ENCODE measurements at places on chromosomes 3 and 15.
A peak's percentile ranks its signal among the peaks of the same experiment; 100 is the strongest.

DNA sequence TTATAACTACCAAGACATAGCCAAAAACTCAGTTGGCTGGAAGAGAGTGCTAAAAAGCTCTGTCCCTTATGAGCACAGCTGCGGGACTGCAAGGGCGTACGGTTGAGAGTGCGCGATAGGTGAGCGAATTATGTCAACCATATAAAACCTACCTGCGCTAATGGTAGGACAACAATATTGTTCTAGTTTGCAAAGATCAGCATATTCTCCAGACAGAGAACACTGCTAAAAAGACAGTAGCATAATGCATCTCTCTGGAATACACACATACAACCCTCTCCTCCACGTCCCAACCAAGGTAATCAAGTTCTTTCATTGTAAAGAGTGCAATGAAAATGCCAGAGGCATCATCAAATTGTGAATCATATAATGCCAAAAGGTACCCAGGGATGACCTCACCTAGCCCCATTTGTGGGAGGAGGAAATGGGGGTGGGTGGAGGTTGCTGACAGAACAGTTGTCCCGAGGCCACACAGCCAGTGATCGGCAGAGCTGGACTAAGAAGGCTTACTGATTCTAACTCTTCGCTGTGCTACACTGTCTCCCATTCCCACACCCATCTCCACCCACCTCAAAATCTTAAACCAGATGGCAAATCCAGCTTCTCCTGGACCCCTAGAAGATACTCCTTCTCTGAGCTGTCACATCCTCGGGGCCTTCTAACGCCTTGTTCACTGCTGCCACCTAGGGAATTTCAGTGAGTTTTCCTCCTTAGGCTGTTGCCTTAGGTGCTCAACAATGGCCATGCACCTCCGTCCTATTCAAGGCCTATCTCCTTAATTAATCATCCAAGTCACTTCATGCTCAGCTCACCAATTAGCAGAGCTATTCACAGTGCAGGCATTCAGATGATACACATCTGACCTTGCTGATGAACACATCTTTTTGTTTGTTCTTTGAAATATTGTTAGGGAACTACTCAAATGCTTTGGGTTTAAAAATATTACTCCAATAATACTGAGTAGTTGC is 60.7 kb downstream of the RPL22L1 start:
- DNase-seq: no peak

DNA sequence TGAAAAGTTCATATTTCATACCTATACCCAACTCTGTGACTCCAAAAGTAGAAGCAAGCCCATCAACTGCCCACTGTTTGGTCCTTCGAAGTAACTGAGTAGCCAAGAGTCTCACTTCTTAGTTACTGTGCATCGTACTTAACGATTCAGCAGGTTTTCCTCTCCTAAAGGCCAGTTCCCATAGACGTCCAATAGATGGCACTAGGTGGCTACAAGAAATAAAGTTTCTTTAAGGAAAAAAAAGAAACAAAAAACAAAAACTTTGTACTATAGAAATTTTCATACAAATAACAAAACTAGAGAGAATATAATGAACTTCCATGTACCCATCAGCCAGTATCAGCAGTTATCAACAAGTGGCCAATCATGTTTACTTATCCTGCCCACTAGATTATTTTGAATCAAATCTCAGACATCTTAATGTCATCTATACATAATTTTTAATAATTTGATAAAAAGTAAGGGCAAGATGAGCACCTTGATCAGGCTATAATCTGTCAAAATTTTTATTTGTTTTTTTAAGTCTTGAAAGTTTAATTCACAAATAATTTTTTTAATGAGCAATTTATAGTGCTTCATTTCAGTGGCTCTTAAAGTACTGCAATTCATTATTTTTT is 63.8 kb upstream of the ACP3 start:
- no peak for DNase-seq

DNA sequence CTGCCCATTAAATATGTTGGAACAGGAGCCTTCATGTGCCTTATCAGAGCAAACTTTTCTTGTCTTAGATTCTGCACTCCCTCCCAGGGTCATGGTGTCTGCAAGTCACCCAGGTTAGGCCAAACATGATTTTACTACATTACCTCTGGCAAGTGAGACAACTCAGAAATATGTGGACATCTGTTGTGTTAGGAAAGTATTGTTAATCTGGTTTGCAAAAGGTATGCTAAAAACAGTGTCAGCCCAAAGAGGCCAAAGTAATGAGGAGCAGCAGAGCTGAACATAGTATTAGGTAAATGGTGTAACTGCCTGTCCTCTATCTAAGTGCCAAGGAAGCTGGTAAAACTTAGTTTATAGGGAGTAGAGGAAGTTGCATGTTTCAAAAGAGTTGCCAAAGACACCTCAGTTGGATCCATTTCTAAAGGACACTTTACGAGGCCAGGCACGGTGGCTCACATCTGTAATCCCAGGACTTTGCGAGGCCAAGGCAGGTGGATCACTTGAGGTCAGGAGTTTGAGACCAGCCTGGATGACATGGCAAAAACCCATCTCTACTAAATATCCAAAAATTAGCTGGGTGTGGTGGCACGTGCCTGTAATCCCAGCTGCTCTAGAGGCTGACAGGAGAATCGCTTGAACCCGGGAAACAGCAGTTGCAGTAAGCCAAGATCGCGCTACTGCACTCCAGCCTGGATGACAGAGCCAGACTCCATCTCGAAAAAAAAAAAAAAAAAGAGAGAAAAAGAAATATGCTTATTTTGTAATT is 22.5 kb upstream of the PPIB start:
- no peak for DNase-seq

- DNase-seq: no peak
Measured at GRCh38 chr15:77468896-77469295, 48.2 kb downstream of the HMG20A start.

DNA sequence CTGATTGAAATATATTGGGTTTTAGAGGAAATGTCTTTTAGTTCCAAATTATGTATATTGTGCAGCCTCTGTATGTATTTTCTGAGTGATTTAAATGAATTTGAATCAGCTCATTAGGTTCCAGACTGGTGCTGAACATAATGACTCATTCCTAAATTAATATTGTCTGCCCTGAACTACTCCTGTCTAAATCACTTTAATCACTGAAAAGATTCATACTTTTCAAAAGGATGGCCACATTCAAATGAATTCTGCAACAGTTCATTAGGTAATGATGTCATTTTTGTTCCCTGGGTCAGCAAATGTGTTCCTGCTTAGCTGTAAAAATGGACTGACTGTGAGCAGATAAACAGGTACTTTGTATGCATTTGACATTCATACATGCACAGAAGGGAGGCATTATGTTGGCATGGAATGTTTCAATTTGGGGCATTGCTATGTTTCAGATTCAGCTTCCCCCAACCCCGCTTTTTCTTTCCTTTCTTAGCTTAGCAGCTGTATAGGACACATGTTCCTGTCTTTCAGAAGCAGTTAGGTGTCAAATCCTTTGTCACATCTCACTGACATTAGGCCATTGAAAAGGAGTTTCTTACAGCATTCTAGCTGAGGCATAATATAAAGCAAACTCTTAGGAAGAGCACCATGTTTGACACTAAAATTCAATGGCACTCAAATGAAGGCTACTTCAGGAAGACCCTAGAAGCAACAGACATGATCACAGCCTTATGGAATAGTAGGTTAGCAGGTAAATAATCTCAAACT is 318.5 kb upstream of the ARPP21 start:
- no peak for DNase-seq

DNA sequence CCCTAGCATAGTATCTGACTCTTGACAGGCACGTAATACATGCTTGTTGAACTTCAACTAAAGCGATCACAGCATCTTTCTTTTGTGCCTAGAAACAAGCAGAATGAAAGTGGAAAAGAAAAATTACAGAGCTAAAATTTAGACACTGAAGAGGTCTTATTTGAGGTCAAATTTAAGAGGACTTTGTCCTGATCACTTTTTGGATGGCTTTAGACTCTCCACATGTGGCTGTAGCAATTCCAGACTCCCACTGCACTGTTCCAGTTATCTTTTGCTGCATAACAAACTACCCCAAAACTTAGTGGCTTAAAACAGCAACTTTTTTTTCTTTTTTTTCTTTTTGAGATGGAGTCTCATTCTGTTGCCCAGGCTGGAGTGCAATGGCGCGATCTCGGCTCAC is 23.5 kb downstream of the DPH3 start:
- no peak for DNase-seq

DNA sequence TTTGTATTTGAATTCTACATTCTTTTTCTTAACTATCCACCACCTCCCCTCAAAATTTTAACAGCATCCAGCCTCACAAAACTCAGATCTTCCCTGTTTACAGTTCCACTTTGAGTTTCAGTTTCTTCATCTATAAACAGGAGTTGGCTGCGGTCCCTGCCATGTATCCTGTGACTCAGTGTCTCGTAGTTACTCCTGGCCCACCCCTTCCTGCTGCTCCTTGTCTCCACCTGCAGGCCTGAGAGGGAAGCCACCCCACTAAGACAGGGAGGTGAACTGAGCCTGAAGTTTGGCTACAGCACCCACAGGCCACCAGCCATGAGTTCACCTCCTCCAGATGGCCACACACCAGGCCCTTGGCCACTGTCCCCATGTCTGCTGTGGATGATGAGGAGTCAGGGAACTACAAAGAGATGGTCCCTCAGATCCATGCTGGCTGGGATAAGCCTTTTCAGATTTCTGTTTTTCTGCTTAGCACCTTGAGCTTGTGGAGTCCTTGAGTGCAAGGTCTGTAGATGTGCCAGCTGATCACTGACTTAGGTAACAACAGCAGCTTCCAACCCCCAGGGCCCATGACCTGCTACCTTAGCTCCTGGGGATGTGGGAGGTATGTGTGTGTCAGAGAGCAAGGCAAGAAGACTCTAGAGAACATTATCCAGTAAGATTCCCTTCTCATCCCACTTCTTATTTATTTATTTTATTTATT is 37.5 kb downstream of the CD86 start:
- no peak for DNase-seq

DNA sequence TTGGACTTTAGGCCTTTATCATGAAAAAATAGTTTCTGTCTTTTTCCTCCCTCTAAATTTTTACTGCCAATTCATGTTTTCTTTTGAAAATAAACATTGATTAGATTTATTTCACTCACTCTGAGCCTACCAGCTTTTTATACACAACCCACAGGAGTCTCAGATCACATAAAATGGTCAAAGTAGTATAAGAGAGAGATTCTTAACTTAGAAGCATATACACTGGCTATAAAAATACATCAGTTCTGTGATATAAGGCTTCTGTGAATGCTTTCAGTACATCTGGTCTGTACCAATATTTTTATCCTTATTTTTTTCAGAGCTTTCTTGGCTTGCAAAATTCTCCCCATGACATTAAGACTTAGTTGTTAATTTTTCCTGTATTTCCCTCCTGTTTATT is 117.0 kb upstream of the PTX3 start:
- DNase-seq: no peak

GRCh38 chr3:60594025-60594424 is 657.2 kb downstream of the FHIT start:
- DNase-seq: no peak

DNA sequence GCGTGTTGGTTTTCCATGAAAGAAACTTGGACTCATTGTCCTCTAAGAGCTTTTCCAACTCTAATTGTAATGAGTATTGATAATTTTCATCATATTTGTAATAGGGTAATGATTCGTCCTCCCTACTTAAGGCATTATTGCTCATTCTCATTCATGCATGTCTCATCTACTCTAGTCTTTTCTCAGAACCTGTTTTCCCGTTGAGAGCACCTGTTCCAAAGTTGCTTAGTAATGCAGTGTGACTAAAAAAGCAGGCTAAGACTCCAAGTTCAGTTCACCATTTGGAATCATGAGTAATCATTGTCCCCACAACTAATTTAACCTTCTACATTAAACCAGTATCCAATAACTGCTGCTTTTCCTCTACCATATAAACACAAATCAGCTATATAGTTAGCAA is 84.0 kb downstream of the FILIP1L start:
- DNase-seq: no peak

- no peak for DNase-seq
Measured at GRCh38 chr3:140953028-140953960, 11.7 kb downstream of the SLC25A36 start.

- no peak for DNase-seq
Measured at GRCh38 chr15:58185439-58185838, 47.3 kb downstream of the AQP9 start.

GRCh38 chr3:169787791-169788190 is 14.6 kb downstream of the MYNN start:
- DNase-seq: no peak

DNA sequence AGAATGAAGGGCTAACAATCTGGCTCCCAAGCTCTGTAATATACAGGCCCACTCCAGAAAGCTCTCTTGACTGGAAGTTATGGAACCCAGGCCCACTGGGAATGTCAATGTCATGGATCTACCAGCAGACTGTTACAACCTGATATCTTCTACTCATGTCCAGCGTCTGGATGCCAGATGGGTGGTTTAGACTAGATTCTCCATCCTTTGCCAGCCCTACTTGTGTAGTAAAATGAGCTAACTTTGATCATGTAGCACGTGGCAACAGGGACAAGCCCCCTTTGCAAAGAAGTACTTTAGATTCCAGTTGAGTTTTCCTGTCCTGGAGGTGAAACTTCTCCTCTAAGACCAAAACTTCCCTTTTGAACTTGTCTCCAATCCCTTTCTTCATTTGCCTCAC is 55.1 kb downstream of the HEG1 start:
- no peak for DNase-seq

GRCh38 chr15:85150130-85150480 is 168.4 kb downstream of the PDE8A start:
- DNase-seq: no peak

- no peak for DNase-seq
Measured at GRCh38 chr15:71701808-71702207, 108.5 kb upstream of the NR2E3 start.

GRCh38 chr15:34941185-34941698 is 28.3 kb downstream of the AQR start:
- no peak for DNase-seq

- DNase-seq: peak; percentile 39
Measured at GRCh38 chr3:108124337-108125152, 33.7 kb upstream of the CD47 start.

- DNase-seq: no peak
Measured at GRCh38 chr3:192887047-192887446, 30.6 kb downstream of the MB21D2 start.

DNA sequence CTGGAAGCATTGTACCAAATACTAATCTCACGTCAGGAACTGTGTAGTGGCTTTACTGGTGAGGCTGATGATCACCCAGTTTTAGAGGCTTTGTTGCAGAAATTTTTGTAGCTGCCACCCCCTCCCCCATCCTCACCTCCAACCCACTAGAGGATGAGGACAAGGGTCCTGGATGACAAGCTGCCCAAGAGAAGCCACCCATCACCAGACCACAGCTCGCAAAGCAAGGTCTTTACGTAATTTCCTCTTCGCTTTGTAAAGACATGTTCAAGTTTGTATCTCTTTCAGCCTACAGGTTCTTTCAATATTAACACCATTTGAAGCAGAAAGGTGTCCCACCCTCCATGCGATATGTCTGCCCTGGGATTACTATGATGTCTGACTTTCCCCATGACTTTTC is 74.2 kb downstream of the LDHAL6B start:
- no peak for DNase-seq

- no peak for DNase-seq
Measured at GRCh38 chr3:155281912-155282311, 11.6 kb downstream of the STRIT1 start.

GRCh38 chr3:160193644-160194192 is 31.5 kb upstream of the C3orf80 start:
- DNase-seq: no peak

GRCh38 chr15:42788725-42789124 is 51.8 kb upstream of the CDAN1 start:
- DNase-seq: no peak

Data from stimulated activated CD4-positive, alpha-beta T cell treated with anti-CD3 and anti-CD28 coated beads, Interleukin-1b, Interleukin-23, amount 100 ng/mL, for 1 hour (primary cell).